ENCODE measurements at places on chromosomes 5 and 9.

GRCh38 chr5:72106817-72107130 is 501 bp upstream of the MAP1B start:
- no peak for DNase-seq

GRCh38 chr5:147393874-147394672 is 115.8 kb downstream of the DPYSL3 start:
- no peak for DNase-seq

GRCh38 chr5:43891112-43891511 is 288.1 kb downstream of the NNT start:
- no peak for DNase-seq

DNA sequence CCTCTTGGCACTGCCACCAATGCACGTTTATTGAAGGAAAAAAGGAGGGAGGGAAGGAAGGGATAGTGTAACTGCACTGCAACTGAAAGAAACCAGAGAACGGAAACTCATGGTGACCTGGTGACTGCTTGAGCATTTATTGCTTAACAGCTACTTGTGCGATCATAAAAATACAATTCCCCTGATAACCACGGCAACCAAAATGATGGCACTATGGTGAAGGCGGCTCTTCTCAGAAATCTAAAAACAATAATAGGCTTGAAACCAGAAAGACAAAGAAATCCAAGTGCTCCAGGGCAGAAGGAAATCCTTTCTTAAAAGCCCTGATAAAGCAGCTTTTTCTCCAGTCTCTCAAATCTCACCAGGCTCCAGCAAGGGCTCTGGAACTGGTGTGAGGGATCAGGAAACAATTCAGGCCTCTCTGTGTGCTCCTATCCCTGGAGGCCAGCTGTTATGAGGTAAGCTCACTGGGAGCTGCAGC is 1.9 kb downstream of the FBXO10 start:
- DNase-seq: no peak

Data from activated CD4-positive, alpha-beta T cell treated with anti-CD3 and anti-CD28 coated beads for 36 hours (primary cell).